ENCODE measurements at places on chromosomes 12 and 14.

- peak; percentile 67 for DNase-seq
Observed at GRCh38 chr12:11705010-11705409, 55.5 kb downstream of the ETV6 start.

DNA sequence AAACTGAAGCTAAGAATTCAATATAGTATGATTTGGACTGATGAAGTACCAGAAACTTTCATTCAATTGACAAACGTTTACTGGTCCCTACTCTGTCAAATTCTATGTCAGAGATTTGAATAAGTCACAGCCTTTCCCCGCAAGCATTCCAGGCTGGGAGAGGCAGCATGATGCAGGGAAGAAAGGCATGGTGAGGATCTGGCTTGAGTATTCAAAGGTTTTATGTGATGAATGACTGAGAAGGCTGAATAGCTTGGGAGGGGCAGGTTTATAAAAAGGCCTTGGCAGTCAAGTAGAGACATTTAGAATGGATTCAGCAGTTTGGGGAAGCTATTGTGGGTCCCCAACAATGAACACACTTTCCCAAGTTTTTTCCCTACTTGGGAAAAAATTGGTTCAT is 431.8 kb downstream of the DPF3 start:
- DNase-seq = no peak

GRCh38 chr12:13049816-13050215 is 5.6 kb downstream of the FAM234B start:
- no peak for DNase-seq

GRCh38 chr12:76878099-76878898 is 520 bp downstream of the CSRP2 start:
- no peak for DNase-seq

DNA sequence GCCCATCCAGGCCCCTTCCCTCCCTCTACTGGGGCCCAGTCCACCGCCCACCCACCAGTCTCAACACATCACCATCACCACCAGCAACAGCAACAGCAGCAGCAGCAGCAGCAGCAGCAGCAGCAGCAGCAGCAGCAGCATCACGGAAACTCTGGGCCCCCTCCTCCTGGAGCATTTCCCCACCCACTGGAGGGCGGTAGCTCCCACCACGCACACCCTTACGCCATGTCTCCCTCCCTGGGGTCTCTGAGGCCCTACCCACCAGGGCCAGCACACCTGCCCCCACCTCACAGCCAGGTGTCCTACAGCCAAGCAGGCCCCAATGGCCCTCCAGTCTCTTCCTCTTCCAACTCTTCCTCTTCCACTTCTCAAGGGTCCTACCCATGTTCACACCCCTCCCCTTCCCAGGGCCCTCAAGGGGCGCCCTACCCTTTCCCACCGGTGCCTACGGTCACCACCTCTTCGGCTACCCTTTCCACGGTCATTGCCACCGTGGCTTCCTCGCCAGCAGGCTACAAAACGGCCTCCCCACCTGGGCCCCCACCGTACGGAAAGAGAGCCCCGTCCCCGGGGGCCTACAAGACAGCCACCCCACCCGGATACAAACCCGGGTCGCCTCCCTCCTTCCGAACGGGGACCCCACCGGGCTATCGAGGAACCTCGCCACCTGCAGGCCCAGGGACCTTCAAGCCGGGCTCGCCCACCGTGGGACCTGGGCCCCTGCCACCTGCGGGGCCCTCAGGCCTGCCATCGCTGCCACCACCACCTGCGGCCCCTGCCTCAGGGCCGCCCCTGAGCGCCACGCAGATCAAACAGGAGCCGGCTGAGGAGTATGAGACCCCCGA is 6.8 kb upstream of the RNU7-1 start:
- DNase-seq = no peak

DNA sequence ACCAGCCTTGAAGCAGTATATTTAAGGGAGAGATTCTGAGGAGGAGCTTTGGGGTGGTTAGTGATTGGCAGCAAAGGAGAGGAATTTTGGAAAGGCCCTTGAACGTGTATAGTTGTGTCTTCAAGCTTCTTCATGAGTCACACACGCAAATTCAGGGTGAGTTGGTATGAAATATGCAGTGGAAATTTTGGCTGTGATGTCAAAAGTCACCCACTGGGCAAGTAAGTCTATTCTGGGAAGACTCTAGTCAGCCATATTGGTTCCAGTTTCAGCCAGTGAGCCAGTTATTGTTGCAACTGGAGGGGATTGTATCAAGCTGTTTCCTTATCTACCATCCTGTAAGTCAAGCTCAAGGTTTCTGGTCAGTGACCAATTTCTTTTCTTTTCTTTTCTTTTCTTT is 32.0 kb upstream of the VASH1 start:
- no peak for DNase-seq

DNA sequence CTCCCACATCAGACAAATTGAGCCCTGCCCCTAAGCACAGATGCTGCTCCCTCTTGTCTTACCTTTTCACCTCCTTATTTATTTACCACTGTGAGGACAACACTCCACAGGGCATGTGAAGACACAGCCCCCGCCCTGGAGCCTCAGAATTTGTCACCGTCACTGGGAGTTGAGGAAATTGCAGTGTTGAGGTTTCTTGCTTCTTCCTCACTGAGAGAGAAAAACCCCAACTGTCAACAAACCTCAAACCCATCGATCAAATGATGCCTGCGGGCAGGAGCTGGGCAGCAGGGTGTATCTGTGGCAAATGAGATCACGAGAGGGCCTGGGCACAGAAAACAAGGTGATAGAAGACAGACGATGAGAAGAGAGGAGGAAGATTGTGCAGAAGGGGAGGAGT is 30.5 kb upstream of the PLEKHG3 start:
- DNase-seq = no peak

- no peak for DNase-seq
Observed at GRCh38 chr14:104116756-104117340, 21.5 kb upstream of the KIF26A start.

DNA sequence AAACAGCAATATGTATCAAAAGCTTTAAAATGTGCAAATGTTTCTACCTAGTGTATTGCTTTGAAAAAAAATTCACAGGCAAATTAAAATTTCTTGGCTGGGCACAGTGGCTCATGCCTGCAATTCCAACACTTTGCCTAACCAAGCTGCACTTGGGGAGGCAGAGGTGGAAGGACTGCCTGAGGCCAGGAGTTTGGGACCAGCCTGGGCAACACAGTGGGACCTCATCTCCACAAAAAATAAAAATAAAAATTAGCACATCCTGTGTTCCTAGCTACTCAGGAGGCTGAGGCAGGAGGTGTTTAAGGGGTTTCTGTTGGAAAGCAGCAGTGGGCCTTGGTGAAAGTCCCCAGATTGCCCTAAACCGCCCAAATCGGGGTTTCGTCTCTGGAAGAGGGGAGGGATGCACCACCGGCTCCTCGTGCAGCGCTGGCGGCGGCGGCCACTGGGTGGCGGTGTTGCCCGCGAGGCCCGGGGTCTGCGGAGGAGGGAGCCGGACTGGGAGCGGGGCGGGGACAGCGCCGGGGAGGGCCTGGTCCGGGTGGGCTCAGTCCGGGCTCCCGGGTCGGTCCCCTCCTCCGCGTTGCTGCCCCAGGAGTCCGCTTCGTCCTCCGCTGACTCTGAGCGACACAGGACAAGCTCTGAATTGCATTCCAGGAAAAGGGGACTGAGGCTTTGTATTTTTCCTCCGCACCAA is 265.6 kb downstream of the AACS start:
- no peak for DNase-seq

DNA sequence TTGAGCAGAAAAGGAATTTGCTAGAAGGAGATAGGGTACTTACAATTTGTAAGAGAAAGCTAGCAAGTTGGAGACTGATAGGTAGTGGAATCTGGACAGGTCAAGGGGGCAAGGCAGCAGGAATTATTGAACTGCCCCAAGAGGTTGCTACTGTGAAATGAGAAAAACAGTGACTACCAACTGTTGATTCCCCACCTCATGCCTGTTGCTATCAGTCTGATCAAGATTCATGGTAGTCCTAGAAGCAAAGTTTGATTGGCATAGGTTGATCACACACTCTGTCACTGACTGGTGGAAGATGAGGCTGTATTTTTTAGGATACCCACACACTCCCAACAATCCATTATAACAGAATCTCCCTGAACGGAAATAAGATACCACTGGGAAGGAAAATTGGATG is 89.4 kb upstream of the IGF1 start:
- DNase-seq = no peak

DNA sequence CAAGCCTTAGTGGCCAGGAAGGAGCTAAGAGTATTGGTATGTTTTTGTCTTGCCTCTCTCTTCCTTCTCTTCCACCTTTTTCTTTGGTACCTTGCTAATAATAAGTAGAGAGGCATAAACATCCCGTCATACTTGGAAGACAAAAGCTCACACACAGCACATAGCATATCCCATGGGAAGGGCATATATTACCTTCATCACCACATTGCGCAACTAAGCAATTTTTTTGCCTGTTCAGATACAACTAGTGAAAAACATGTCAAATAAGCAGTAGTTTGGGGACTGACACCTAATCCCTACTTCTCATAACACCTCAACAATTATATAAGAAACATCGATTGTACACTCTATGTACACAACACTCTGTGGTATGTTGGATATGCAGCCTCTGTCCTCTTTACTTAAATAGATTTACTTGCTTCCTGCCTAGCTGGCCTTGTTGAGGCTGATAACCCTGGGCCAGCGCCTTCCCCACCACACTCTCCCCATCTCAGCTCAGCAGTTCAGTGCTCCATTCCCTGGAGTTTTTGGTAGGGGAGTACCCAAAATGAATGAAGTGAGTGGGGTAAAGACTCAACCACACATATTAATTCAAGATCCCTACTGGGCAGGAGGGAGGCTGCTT is 35.4 kb downstream of the MBIP start:
- DNase-seq = no peak

- DNase-seq = no peak
Observed at GRCh38 chr14:54722791-54723432, 156.0 kb downstream of the SAMD4A start.

GRCh38 chr14:99626041-99626648 is 18.8 kb upstream of the HHIPL1 start:
- DNase-seq = no peak

GRCh38 chr14:32201816-32202490 is at the start of gene RNU6-7:
RNU6-7 (plus strand) TSS chr14:32202045.
- peak; percentile 89 for DNase-seq

DNA sequence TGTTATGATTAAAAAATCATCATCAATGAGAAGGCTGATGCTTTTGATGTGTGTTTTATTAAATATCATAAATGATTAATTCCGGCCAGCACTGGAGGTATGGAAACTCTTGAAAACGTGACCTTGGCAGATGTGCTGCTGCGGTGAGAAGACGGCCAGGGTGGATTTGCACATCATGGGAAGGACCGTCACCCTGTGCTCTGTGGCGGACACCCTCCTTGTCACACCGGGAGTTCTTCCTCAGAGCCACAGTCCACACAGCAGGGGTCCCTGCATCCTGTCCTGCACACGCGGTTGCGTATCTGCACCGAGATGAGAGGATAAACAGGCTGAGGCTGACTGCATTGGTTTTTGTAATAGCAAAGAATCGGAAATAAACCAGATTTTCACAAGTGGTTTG is 33.5 kb downstream of the FZD10 start:
- no peak for DNase-seq

DNA sequence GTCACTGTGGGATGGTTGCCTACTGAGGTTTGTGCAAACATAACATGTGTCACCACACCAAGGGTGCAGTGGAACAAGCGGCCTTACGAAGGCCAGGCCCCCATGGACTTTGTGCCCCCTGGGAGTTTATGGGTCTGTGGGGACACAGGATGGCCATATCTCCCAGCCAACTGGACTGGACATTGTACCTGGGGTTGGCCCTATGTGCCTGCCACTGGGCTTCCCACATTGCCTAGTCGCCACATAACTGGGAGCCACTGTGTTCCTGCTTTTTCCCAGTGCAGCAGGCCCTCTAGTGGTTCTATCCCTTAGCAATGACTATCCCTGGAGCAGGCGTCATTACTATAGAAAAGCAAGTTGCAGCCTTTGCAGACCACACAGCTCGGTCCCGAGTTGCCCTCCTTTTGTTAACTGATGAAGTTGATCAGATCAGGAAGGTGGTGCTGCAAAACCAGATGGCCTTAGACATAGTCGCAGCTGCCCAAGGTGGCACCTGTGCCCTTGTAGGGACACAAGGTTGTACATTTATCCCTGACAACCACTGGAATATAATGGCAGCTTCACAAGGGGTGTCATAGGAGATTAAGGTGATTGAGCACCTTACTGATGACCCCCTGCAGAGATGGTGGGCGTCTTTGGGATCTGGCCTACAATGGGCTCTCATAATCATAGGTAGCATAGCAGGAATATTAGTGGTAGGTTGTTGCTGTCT is 15.2 kb upstream of the RNASE12 start:
- DNase-seq = no peak

DNA sequence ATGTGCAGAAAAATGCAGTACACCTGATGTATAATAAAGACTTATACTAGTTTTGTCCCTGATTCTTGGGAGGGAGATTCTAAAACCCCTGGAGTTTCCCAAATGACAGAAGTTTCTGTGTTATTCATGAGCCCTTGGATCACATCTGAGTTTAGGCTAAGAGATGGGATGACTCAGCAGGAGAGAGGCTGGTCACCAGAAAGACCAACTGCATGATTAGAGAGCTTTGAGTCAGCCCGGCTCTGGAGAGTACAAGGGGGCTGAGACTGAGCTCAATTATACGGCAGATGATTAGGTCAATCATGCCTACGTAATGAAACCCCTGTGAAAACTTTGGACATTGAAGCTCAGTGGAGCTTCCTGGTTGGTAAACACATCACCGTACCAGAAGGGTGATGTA is 174.2 kb downstream of the SSPN start:
- DNase-seq = no peak

DNA sequence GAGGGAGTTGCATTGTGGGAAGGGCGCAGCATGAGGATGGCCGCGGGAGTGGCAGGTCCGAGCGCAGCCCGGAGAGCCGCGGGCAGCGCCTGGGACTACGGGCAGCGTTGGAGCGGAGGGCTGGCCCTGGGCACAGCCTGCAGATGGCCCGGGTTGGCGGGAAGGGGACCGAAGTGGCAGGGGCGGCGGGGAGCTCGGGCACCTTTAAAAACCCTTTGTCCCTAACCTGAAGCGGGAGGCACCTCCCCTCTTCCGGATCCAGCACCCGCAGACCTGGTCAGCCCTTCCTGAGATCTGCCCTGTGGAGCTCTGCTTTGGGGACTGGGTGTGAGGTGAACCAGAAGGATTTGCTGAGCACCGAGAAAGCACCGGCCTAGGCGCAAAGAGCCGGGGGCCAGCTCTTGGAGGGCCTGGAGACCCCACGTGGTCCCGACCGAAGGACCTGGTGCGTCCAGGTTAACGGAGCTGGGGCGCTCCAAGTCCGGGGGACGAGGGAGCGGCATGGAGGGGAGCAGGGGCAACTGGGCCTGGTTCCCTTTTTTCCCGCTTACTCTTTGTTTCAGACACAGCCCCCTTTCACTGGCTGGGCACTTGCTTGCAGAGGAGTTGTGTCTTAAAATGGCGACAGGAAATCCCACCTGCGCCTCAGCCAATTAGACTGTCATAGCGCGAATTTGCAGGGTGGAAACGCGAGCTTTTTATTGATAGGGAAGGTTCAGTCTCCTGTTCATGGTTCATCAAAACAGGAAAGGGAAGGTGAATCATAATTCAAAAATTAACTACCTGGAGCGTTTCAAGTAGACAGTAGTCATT is 792 bp upstream of the SLC38A1 start:
- DNase-seq = no peak

All from NCI-H2029 (cell line).